Chondrocyte (in vitro differentiated cells): ENCODE measurements at places on chromosomes 1 and 21. TPM values are rescaled to one million over a fixed set of nuclear protein-coding genes. Genes with fewer than 3 reads are reported as not detected.

DNA sequence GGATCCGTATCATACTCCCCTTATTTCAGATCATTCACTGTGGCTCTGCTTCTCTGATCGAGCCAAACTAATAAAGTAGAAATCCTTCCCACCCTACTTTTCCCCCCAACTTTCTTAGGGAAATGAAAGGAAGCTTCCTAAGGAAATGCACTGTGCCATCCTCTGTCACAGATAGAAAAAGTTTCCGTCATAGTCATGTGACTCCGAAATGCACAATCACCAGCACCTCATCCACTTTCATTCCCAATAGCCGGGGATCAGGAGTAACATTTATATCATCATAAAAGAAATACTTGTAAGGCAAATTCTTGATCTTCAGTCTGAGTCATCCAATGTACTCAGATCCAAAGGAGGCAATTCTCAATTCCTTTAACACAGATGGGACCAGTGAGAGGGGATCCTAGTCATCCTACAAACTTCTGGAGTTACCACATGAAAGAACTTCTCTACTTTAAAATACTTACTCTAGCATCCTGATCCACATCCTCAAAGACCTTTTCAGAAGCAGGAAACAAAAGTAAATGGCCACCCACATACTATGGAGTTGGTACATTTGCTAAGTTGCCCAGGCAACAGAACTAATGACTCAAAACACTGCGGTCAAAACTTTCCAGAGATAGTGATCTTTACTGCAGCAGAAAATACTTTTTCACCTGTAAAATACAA, 97.8 kb upstream of the ZC3H11B start:
- no peaks in the 10 kb centered on the region for H3K36me3 ChIP-seq
- H3K27me3 ChIP-seq, result no peaks in the 10 kb centered on the region
- no peak overlapping the region for H3K27ac ChIP-seq
- no peak overlapping the region for H3K4me3 ChIP-seq

GRCh38 chr1:186783193-186783592, 45.6 kb upstream of the PLA2G4A start:
- no peaks in the 10 kb centered on the region for H3K36me3 ChIP-seq
- peaks cover 19% of the 10 kb centered on the region for H3K27me3 ChIP-seq
- DNase-seq, result no peak
- H3K4me1 ChIP-seq, result peaks cover 3% of the 10 kb centered on the region

DNA sequence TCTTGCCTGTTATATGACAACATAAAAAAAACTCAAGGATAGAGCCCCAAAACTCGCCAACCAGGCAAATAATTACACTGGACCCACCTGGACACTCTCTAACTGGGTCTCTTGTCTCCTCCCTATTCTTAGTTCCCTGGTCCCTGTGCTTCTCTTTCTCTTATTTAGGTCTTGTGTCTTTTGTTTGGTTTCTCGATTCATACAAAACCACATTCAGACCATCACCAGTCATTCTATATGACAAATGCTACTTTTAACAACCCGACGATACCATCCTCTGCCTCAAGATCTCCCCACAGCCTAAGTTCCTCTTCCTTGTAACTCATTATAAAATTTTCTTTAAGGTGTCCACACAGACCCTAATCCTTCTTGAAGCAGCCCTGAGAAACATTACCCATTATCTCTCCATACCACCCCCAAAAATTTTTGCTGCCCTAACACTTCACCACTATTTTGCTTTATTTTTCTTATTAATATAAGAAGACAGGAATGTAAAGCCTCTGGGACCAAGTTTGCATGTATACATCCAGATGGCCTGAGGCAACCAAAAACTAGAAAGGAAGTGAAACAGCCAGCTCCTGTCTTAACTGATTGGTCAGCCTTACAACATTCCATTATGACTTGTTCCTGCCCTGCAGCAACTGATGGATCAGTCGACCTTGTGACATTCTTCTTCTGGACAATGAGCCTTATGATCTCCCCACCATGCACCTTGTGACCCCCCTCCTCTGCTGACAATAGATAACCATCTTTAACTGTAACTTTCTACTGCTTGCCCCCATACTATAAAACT, 638.2 kb downstream of the AMY1C start:
- no peaks in the 10 kb centered on the region for H3K27me3 ChIP-seq
- no peaks in the 10 kb centered on the region for H3K4me1 ChIP-seq
- DNase-seq, result no peak
- no peak overlapping the region for H3K27ac ChIP-seq
- no peak overlapping the region for H3K4me3 ChIP-seq

DNA sequence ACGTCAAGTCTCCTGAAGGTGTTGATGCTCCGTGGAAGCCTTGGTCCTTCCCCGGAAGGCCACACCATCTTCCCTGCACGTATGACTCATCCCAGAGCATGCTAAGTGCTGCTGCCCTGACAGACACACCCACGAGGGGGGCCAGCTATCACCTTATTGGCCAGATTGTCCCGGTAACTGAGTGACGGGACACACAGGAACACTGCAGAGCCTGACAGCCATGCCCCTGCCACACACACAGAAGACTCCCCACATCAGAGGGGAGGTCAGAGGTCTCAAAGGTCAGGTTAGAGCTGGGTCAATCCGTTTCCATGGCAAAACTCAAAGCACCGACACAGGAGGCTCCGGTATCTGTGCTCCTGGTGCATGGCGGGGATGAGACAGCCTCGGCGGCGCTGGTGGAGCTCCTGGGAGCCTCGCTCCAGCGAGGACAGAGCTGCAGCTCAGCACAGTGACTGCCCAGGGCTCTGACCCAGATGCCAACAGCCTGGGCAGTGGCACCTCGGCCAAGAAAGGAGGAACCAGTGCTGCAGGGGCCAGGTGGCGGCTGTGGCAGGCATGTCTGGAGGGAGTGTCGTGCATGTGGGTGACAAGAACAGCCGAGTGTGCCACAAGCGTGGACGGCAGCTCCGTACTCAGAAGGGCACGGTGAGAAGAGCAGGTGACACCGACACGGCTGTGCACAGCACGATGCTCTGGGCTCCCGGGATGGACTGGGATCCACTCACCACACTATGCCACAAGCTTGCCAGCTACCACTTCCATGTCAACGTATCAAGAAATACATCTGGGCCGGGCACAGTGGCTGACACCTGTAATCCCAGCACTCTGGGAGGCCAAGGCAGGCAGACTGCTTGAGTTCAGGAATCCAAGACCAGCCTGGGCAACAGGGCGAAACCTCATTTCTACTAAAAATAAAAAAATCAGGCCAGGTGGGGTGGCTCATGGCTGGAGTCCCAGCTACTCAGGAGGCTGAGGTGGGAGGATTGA, 14.8 kb upstream of the TMEM240 start:
- H3K4me1 ChIP-seq, result peaks cover 26% of the 10 kb centered on the region
- H3K27ac ChIP-seq, result peak overlapping the region; percentile 57
- DNase-seq, result no peak
- no peaks in the 10 kb centered on the region for H3K27me3 ChIP-seq

DNA sequence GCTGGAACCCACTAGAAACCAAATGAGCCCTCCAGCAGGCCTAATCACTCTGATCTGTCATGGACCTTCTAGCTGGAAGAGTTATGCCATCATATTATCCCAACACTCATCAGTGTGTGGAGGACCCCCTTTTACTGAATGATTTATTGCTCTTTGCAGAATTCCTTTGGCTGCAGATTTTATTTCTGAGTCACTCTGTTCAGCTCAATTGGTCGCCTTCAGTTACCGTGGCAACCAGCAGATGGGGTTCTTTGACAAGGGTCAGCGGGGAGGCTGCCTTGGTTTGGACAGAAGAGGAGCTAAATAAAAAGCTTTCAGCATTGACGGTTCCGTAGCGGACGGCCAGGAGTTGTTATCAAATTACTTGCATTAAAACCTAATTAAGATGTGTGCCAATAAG, 220.1 kb downstream of the SDCCAG8 start:
- H3K27me3 ChIP-seq, result no peaks in the 10 kb centered on the region
- peaks cover 6% of the 10 kb centered on the region for H3K4me1 ChIP-seq
- peaks cover 2% of the 10 kb centered on the region for H3K36me3 ChIP-seq
- DNase-seq, result no peak
- no peak overlapping the region for H3K4me3 ChIP-seq

GRCh38 chr1:10779841-10780240, 16.6 kb downstream of the CASZ1 start:
- peaks cover 28% of the 10 kb centered on the region for H3K27me3 ChIP-seq
- no peaks in the 10 kb centered on the region for H3K36me3 ChIP-seq
- H3K27ac ChIP-seq, result no peak overlapping the region
- no peak overlapping the region for H3K4me3 ChIP-seq
- DNase-seq, result peak; percentile 50
- H3K4me1 ChIP-seq, result no peaks in the 10 kb centered on the region

DNA sequence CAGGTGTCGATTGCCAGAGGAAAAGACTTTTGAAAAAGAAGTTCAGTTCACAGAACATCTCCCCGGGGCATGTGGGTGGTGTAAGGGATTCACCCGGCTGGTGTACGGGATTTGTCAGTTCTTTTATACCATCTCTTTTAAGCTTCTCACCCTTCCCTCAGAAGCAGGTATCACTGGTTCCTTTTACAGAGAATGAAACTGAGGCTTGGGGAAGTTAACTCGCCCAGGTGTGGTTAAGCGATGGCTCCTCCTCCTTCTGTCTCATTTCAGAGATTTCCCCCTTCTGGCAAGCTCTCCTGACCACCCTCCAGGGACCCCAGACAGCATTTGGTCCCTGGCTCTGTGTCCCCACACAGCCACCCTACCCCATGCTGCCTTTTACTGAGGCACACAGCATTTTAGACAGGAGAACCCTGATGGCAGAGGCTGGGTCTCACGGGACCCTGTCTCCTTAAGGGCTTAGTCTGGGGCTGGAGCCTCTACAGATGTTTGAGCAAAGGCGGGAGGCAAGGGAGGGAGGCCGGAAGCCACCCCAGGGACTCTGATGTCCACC, 2.8 kb upstream of the ECE1 start:
- no peaks in the 10 kb centered on the region for H3K27me3 ChIP-seq
- H3K4me3 ChIP-seq, result no peak overlapping the region
- H3K36me3 ChIP-seq, result no peaks in the 10 kb centered on the region
- peaks cover 63% of the 10 kb centered on the region for H3K4me1 ChIP-seq
- no peak for DNase-seq
- H3K27ac ChIP-seq, result peak overlapping the region; percentile 74

GRCh38 chr1:41919764-41920397, 1.2 kb upstream of the HIVEP3 start:
- peaks cover under 1% of the 10 kb centered on the region for H3K27me3 ChIP-seq
- H3K27ac ChIP-seq, result peak overlapping the region; percentile 45
- no peak for DNase-seq
- no peaks in the 10 kb centered on the region for H3K36me3 ChIP-seq

ANXA9 gene
- 0.54 TPM in 1 of 3 replicates, not detected in the others for total RNA-seq

CD101 gene
- 0.79 to 1.4 TPM (median 1.0 TPM) in 3 replicates for total RNA-seq

INSRR gene
- not detected in 3 replicates for total RNA-seq

CNR2 gene
- not detected in 3 replicates for total RNA-seq

VASH2 gene
- 2.3 to 2.8 TPM (median 2.8 TPM) in 3 replicates for total RNA-seq

ADAR gene
- 125 to 169 TPM (median 125 TPM) in 3 replicates for total RNA-seq

FNDC10 gene
- total RNA-seq, result 23.3 to 32.6 TPM (median 24.8 TPM) in 3 replicates

KIAA0319L gene
- 26.9 to 40.8 TPM (median 28.7 TPM) in 3 replicates for total RNA-seq
